Stimulated activated CD4-positive, alpha-beta T cell treated with anti-CD3 and anti-CD28 coated beads, TNF-alpha, amount 100 ng/mL, for 24 hours (primary cell): ENCODE measurements at places on chromosomes 2 and 18.

- no peak for DNase-seq
Measured at GRCh38 chr2:28339516-28340175, 53.0 kb upstream of the FOSL2 start.

GRCh38 chr18:29251681-29252080 is 1074.8 kb upstream of the CDH2 start:
- DNase-seq, result no peak

DNA sequence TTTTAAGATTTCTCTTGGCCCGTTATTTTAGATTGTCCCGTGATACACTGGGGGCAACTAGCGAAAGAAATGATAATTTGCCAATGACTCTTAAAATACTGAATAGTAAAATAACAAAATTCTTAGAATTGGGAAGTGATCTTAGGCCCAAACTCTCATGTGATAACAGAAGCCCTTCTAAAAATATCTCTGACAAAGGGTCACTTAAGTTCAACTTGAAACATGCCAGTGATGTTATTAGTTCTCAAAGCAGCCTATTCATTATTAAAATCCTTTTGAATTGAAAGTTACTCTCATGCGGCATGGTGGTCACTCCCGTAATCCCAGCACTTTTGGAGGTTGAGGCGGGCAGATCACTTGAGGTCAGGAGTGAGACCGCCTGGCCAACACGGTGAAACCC is 920.9 kb downstream of the NRXN1 start:
- no peak for DNase-seq

- DNase-seq, result no peak
Measured at GRCh38 chr18:76234676-76235060, 260.4 kb downstream of the ZNF516 start.

DNA sequence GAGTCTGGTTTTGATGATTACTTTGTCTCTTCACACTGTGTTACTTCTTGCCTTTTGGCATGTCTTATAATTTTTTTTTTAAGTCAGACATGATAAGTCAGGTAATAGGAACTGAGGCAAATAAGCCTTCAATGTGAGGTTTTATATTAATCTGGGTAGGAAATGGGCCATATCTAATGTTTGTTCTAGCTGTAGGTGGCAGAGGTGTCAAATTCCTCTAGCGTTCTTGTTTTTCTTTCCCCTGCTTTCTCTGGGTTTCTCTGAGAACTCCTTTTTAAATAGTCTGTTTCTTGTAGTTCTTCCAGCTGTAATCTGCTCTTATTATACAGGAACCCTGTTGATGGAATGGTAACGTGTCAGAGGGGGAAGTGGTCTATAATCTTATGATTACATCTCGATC is 5.7 kb downstream of the SP140 start:
- no peak for DNase-seq

GRCh38 chr2:120161190-120161589 is 62.0 kb downstream of the TMEM185B start:
- DNase-seq, result no peak

GRCh38 chr2:120731175-120731574 is 4.5 kb upstream of the GLI2 start:
- DNase-seq, result no peak

- no peak for DNase-seq
Measured at GRCh38 chr18:72427721-72428120, 116.4 kb downstream of the CBLN2 start.

DNA sequence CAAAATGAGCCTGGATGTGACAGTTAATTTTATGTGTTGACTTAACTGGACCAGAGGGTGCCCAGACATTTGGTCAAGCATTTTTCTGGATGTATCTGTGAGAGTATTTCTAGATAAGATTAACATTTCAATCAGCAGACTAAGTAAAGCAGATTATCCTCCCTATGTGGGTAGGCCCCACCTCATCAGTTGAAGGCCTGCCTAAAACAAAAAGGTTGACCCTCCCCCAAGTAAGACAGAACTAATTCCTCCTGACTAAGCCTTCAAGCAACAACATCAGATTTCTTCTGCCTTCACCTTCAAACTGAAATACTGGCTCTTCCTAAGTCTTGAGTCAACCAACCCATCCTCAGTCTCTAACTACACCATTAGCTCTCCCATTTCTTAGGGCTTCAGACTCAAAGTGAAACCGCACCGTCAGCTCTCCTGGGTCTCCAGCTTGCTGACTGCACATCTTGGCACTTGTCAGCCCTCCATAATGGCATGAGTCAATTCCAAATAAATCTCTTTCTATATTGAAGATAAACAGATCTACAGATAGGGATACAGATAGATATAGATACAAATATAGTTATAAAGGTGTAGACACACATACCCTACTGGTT is 47.9 kb downstream of the MEMO1 start:
- no peak for DNase-seq

GRCh38 chr2:201058914-201059313 is 12.6 kb downstream of the HYCC2 start:
- DNase-seq, result no peak

DNA sequence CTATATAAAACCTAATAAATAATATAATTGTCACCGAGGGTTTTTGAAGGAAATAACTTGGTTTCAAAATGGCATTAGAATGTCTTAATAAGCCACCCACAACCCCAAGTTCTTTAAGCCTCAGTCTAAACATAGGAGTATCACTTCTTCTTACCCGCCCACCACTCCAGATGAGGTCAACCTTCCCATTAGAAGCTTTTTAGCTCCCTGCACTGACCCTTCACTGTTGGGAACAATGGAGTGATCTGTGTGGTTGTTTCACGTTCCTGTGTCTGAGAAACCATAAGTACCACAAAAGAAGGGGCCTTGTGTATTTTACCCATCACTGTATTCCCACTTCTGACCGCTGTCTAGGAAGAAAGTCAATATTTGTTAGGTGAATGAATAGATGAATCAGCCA is 326.3 kb upstream of the ZNF521 start:
- DNase-seq, result no peak

- no peak for DNase-seq
Measured at GRCh38 chr2:62489702-62490101, 16.3 kb downstream of the TMEM17 start.

DNA sequence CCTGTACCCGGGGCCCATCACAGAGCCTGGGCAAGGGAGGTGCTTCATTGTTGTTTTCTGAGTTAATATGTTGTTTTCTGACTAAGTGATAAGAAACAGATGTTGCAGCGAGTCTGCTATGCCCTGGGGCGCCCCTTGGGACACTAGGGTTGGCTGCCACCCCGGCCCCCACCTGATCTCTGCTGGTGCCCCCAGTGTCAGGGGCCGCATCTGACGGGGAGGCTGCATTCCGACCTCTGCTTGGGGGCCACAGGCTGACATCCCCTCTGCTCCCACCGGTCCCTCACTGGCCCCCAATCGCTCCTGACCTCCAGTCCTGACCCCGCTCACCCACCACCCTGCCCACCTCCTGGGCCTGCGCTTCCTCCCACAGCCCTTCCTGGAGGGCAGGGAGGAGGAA is 65.9 kb downstream of the LONRF2 start:
- no peak for DNase-seq

DNA sequence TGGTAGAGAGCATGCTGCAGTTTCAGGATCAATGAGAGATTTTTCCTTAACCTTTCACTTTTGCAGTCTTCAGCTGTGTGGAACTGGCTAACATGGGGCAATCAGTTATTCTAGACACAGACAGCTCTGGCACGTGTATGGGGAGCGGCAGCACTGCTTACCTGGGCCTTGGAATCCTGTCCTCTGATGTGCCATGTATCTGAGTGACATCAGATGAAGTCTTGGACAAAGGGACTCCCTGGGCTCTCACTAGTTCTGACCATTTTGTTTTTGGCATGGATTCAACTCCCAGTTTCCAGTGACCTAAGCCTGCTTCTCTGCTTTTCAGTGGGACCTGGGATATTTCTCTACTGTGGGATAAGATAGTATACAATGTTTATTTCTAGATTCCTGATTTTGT is 54.3 kb downstream of the RNF144A start:
- DNase-seq, result no peak

DNA sequence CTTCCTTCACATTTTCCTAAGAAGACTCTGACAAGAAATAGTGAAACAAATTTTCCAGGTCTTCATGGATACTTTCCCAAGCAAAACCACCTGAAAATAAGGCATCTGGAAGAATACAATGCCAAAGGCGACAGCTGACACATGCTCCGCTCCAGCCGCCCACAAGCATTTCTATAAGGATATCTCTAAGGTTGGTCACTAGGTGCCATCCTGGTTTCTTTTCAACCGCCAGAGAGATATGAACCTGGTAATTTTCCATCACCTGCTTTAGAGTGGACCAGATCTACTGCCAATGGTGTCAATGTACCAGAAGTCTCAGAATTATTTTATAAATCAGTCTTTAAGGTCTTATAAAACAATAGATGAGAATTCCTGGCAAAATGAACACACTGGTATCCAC is 97.2 kb downstream of the GAREM1 start:
- DNase-seq, result no peak

DNA sequence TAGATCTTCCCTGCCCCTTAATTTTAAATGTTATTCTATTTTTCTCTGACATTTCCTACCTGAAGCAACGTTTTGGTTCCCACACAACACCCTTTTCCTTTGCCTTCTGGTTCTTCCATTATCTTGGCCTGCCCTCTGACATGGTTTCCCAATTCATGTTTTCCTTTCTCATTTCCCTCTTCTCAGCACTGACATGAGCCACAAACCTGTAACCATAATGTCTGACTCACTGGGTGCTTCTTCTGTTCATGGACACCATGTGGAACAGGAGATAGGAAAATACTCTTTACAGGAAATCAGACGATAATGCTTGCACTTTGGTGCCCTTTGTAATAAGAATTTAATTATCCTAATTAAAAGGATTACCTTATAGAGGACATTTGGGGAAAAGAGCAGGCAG is 142.0 kb downstream of the ZEB2 start:
- DNase-seq, result no peak

DNA sequence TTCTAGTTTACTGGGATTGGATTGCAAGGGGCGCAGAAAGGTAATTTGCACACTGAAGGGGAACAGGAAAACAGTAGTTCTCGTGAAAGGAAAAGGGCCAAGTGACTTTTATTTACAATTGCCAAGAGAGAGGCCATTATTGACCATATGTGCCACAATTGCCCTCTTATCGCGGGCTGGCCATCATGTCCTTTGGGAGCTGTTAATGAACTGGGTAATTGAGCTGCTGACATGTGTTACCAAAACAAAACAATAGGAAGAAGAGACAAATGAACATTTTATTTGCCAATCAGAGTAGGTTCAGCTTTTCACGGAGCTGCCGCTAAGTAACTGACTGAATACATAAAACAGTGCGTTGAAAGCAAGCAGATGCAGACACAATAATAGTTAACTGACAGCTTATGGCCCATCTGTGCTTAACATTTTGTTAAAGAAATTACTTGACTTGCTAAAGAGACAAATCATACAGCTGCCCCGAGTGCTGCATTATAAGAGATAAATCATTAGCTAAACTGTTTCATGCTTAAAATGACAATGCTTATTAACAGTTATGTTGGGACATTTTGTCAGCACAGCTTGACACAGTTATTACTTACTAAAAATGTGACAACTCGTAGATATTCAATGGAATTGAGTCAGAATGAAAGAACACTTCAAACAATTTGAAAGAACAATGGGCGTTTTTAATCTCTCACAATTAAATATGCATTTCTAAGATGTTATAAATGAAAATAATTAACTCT is 57.5 kb downstream of the PAX3 start:
- DNase-seq, result no peak

GRCh38 chr2:164835302-164835701 is 6.3 kb downstream of the COBLL1 start:
- DNase-seq, result no peak

GRCh38 chr2:191905336-191905735 is 58.4 kb upstream of the CAVIN2 start:
- no peak for DNase-seq

GRCh38 chr2:48346124-48346536 is 183.8 kb upstream of the STON1 start:
- no peak for DNase-seq

- DNase-seq, result no peak
Measured at GRCh38 chr2:184756885-184757284, 158.6 kb downstream of the ZNF804A start.

- DNase-seq, result no peak
Measured at GRCh38 chr2:30621836-30622235, 174.8 kb downstream of the LCLAT1 start.

DNA sequence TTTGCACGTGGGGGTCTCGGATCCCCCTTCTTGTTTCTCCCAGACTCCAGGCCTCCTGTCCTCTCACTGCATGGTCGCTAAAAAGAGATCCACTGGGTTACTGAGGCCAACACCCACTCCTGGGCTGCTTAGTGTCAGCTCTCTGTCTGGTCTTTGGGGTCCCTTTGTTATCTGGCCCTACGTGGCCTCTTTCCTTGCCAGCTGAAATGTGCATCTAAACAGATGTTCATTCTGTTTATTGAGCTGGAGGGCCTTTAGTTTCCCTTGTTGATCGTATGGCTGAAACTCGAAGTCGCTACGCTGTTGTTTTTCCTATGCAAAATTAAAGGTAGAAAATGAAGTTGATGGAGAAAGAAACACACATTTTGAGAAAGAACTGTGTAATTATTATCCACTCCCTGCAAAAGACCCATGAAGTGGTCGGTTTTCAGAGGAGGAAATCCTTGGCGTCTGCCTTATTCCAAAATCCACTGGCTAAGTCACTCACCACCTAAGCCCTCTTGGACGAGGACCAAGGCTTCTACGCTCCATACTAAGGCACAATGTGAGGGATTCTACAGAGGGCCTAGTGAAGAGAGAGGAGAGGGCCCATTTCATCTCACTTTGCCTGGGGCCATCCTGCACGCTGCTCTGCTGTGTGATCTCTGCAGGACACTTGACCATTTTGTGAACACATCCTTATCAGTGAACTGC is 105.3 kb downstream of the GLI2 start:
- no peak for DNase-seq

- DNase-seq, result no peak
Measured at GRCh38 chr18:74242438-74243096, 49.2 kb downstream of the CYB5A start.

GRCh38 chr2:227720680-227721079 is 2.9 kb upstream of the SLC19A3 start:
- DNase-seq, result no peak

DNA sequence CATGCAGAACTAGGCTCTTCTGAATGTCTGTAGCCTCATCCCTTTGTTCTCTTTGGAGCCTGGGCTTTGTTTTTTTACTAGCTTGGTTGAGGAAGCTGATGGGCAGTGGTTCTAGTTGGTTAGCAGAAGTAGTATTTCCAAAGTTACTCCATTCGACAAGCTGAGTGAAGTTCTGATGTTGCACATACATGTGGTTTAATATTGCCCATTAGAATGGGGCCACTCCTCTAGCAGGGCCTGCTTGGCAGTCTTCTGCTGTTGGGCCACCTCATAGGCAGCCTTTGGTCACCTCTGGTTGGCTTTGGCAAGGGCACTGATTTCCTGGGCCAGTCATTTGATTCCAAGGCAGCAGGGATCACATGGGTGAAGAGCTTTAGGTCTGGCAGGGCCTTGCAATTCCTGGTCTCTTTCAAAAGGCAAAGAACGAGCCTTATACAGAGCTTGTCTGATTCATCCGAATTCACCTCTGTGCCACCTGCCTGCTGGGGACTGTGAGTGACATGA is 2.5 kb downstream of the RPIA start:
- no peak for DNase-seq

DNA sequence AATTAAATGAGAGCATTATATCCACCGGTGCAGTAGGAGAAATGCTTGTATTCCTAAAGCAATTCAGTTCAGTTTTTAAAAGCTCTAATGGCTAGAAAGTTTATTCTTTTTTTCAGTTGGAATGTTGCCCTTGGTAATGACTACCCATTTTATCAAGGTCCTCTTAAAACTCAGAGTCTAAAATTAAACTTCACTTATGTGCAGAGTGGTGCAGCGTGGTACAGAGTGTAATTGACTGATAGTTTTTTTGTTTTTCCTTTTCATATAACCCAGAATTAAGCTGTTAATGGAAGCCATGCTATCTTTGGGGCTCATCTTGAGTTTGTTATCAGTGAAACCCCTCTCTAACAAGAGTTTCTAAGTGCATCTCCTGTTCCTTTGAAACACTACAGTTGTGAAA is 21.4 kb downstream of the NCOA1 start:
- DNase-seq, result no peak
